ENCODE measurements at places on chromosomes 5 and 9.

GRCh38 chr5:148833122-148833521, 6.7 kb downstream of the ADRB2 start:
- no peak for DNase-seq

DNA sequence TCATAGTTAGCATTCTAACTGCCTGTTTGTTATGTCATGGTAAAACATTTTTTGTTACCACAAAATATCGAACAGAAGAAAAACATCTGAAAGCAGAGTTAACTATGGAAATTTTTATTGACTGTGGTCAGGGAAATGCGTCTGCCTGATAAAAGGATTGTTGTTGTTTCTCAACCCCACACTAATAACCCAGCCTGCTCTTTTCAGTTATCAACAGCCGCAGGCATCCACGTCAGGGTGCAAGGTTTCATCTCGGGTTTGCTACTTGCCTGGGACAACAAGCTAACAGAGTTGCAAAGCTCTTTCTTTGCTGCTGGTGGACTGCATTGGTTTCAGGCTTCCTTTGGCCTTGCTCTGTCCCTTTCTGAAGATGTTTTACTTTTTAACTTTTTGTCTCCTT, 969.2 kb downstream of the CDH18 start:
- DNase-seq = no peak

- no peak for DNase-seq
These were observed 71.4 kb upstream of the STXBP1 start for GRCh38 chr9:127540664-127541041.

- DNase-seq = no peak
These were observed 30.2 kb downstream of the UBQLN1 start for GRCh38 chr9:83677596-83677995.

- no peak for DNase-seq
These were observed 6.5 kb downstream of the CTNND2 start for GRCh38 chr5:11897781-11898180.

- no peak for DNase-seq
These were observed 201.2 kb upstream of the GAS1 start for GRCh38 chr9:87148331-87149104.

GRCh38 chr5:59187857-59188256, 605.0 kb downstream of the RAB3C start:
- no peak for DNase-seq

- no peak for DNase-seq
These were observed 110.0 kb upstream of the PRR16 start for GRCh38 chr5:120354126-120354525.

DNA sequence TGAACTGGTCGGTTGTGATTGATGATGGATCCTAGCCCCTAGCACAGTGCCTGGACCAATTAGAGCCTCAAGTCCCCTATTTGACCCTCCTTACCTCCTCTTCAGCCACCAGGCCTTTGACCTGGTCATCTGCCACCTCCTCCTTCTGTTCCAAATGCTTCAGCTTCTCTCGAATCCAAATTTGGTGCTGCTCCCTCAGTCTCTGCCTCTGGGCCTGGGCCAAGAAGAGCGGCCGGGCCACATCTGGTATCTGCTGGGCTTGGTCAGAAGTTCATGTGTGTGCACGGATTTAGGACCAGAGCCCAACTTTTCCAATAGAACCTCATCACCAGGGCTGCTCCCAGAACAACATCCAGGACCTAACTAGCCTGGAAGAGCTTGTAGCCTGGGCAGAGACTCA, 6.5 kb downstream of the SLC35A4 start:
- DNase-seq = no peak

DNA sequence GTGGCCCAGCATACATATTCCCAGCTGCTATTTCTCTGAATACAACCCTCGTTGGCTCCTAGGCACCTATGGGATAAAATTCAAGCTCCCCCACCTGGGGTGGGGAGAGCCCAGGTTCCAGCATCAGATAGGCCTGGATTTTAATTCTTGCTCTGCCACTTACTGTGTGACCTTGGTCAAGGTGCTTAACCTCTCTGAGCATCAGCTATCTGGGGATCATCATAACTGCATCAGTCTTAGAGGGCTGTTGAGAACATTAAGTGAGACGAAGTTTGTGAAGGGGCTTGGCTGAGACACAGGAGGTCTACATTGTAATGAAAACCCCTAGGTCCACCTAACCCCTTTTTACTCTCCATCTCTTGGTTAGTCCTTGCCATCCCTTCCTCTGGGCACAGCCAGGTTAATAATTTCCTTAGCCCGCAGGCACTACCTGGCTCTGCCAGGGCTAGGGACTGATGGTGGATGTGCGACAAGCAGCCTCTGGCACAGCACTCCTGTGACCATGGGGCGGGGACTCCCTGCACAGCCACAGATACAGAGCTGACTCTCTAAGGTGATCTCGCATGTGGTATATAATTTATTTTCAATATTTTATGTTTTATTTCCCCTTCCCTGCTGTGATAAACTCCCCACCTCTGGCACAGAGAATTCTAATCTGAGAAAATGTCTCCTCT, 68.7 kb downstream of the CRB2 start:
- DNase-seq = no peak

GRCh38 chr5:101327816-101328215, 424.7 kb upstream of the ST8SIA4 start:
- no peak for DNase-seq

GRCh38 chr5:11525020-11525419, 379.2 kb downstream of the CTNND2 start:
- DNase-seq = no peak

DNA sequence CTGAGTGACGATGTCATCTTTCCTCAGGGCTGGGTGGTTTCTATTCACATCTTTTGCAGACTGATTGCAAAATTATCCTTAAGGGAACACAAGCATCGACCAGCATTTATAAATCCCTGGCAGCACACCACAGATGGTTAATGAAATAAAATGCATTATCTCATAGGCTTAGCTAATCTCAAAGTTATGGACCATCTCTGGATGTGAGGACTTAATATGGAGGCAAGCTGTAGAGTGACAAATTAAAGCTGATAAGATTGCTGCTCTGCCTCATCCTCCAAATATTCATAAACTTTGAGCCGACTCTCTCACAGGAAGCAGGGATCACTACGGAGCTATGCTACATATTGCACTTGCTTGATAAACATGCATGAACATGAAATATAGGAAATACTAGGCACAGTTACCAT, 663.2 kb upstream of the RGMB start:
- no peak for DNase-seq

DNA sequence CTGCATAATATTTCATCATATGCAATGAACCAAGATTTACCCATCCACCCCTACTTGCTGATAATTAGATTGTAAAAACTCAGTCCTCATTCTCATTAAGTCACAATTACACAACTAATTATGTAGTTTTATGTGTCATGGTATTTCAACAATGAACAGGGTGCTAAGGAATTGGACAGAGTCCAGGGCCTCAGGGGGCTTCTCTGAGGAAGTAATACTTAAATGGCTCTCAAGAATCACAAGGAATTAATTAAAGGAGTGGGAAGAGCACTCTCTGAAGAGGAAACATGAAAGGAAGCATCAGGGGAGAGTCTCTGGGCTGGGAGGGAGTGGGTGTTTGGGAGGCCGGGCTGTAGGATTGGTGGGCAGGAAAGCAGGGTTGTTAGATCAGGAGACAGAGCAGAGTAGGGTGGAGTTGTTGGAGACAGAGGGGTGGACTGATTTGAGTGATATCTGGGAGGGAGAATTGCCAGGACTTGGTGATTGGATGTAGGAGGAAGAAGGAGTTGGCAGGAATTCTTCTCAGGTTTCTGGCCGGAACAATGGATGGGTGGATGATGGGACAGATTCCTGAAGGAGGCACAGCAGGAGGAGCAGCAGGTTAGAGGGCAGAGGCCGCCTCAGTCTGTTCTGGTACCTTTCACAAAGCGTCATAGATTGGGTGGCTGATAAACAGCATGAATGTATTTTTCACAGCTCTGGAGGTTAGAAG, 23.0 kb upstream of the NSG2 start:
- DNase-seq = no peak

DNA sequence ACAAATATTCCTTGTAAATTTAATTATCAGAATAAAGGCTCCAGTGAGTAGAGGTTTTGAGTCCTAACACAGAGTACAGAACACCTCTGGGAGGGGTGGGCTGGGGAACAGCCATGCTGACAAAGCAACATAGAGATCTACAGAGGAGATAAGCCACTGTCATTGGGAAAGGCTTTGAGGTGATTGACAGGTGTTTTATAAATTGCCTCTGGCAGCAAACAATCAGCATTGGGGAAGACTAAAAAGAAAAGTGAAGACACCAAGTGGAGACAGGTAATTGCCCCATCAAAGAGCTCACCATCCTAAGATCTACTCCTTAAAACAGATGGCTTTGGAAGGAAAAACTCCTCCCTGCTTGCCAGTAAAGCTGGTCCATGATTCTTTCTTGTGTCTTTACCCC, 189.7 kb upstream of the TLE4 start:
- DNase-seq = no peak

DNA sequence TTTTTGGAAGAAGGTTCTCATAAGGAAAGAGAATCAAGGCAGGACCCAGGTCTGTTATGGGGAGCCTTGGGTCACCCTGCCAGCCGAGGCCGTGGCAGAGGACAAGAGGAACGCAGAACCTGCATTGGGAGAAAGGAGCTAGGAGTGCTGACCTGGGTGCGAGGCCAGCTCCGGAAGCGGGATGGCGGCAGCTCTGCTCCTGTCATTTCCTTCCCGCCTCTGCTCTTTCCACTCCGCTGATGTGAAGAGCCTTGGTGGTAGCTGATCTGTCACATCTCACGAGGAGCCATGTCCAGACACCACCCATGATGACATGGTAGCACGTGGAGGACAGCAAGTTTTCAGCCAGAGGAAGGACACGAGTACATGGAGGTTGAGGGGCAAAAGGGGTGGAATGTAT, 109.5 kb upstream of the COL5A1 start:
- no peak for DNase-seq

DNA sequence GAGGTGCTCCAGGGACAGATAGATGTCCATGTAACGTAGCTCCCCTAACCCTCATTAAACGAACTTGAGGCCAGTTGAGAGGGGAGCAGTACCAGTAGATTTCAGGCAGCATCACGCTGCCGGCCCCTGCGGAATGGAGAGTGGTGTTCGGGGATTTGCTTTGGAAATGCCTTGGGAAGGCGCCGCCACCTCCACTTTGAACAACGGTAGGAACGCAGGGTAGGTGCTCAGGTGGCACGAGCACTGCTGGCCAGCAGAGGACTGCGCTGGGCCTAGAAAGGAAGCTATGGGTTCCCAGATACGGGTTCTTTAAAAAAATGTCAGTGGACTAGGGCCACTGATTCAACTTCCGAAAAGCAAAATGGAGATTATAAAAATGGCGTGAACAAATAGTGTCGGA, 271.8 kb downstream of the FANCC start:
- DNase-seq = no peak

- no peak for DNase-seq
These were observed 4.3 kb upstream of the C7 start for GRCh38 chr5:40904994-40905306.

GRCh38 chr5:107682533-107682932, 11.8 kb upstream of the EFNA5 start:
- no peak for DNase-seq

- no peak for DNase-seq
These were observed 285.8 kb upstream of the PCSK5 start for GRCh38 chr9:75604661-75605060.

DNA sequence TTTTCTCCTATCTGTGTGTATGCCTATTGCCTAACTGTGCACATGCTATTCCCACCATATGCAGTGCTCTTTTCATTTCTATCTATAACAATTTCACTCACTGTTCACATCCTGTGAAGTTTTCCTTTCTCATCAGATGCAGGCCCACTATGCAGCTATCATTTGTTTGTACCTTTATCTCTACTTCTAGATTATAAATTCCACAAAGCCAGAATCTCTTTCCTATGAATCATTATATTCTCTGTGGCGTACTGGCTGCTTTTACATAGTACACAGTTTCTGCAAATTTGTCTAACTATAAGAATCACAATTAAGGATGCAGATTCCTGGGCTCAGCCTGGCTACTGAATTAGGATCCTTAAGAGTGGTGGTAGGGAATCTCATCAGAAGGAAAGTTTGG, 600.8 kb upstream of the ARRDC3 start:
- no peak for DNase-seq

DNA sequence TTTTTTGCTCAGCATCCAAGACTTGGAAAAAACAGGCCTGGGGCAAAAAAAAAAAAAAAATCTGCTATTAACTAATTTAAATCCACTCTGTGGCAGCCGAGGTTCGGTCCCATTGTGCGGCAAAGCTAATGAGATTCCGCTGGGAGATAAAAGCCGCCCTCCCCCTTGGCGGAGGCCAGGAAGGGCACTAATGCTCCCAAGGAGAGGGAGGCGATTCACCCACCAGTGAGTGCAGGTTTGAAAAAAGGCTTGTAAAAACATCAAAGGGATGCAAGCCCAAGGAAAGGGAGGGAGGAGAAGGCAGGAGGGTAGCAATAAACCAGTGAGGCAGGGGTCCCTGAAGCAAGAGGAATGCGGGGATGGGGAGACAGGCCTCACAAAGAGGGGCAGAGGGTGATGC, 129.5 kb upstream of the RAPGEF1 start:
- DNase-seq = no peak

DNA sequence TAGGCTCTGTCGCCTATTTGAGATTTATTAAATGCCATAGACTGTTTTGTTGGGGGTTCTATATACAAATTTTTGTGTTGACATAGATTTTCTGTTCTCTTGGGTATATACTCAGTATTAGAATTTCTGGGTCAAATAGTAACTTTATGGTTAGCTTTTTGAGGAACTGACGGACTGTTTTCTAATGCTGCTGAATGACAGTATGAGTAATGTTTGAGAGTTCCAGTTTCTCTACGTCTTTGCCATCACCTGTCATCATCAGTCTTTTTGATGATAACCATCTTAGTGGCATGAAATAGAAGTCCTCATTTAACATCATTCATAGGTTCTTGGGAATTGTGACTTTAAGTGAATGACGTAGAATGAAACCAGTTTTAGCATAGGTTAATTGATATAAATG, 60.1 kb downstream of the CCDC171 start:
- DNase-seq = no peak

- DNase-seq = no peak
These were observed 38.5 kb downstream of the CYSTM1 start for GRCh38 chr5:140213370-140213983.

DNA sequence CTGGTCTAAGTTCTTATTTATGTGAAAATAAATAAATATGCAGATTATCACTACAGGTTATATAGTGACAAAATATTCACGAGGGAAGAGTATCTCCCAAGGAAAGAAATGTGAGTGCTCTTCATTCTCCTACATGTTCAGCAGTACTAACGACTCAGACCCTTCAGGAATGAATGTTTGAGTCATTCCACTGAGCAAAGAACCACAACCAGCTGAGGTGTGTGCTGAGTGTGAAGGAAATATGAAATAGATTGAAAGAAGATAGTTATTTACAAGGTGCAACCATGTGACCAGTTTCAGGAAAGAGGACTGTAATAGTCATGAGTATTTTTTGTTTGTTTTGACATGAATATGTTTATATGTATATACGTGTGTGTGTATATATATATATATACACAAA, 228.7 kb downstream of the TUSC1 start:
- DNase-seq = no peak

- no peak for DNase-seq
These were observed 617 bp upstream of the FPGS start for GRCh38 chr9:127801955-127802575.

GRCh38 chr5:15700373-15700772, 200.4 kb downstream of the FBXL7 start:
- DNase-seq = no peak

GRCh38 chr9:125110464-125110863, 32.9 kb downstream of the SCAI start:
- no peak for DNase-seq

All from activated naive CD4-positive, alpha-beta T cell (primary cell).